ENCODE measurements at places on chromosomes 12 and 14.

- no peak for DNase-seq
Measured at GRCh38 chr14:83908419-83908818, 1621.5 kb upstream of the FLRT2 start.

GRCh38 chr14:99800781-99801180, 7.6 kb downstream of the EML1 start:
- DNase-seq: no peak

GRCh38 chr14:24437020-24437735, 5.4 kb downstream of the SDR39U1 start:
- DNase-seq: no peak

DNA sequence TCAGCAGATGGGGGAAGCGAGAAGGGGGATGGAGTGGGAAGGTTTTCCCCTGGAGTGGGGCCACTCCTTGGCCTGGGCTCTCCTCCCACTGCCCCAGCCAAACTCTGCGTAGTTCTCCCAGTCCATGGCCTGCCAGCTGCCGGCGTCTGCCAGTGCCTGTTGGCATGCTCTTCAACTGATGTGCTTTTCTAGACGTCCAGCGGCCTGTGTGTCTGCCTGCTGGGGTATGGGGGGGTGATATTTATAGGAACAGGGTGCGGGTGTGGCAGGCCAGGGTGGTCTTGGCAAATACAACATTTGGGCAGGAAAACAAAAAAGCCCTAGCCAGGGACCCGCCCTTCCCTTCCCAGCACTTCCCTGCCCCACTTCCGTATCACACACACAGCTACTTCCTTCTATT, 786.3 kb upstream of the NOVA1 start:
- DNase-seq: no peak

- no peak for DNase-seq
Measured at GRCh38 chr12:49798248-49798647, 30.0 kb downstream of the NCKAP5L start.

DNA sequence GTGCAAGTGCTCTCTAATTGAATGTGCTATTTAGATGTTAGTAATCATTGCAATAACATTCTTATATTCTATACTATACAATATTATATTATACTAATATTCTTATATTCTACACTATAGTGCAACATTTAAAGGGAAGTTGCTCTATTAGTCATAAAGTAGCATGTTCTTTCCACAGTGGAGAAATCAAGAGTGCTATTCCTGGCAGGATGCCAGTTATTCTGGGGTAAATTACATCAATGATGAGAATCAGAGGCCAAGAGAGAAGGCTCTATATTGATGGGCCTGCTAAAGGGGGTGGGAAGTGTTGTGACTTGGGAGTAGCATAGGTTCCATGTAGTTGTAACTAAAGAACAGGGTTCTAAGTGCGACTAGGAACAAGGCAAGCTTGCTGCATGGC, 121.5 kb downstream of the SLC15A5 start:
- DNase-seq: no peak

DNA sequence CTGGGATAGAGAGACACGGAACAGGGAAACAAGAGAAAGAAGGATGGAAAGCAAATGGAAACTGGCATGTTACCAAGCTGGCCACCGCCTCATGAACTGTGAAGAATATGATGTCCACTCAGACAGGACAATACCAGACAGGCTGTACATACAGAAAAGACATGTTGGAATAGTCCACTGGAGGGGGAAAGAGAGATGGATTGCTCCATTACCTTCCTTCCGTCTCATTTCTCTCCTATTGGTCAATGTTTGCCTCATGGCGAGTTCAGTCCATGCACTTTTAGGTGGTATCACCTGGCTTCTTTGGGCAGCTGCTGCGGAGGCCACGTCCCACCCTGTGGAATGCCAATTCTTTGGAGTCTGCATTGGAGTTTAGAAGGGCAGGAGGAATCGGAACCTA, 166.4 kb downstream of the AEBP2 start:
- DNase-seq: no peak

- DNase-seq: no peak
Measured at GRCh38 chr14:99120526-99121318, 151.3 kb downstream of the BCL11B start.

GRCh38 chr12:19110221-19110940, 19.2 kb upstream of the PLEKHA5 start:
- no peak for DNase-seq

GRCh38 chr12:27766587-27766986, 13.4 kb upstream of the KLHL42 start:
- DNase-seq: no peak

DNA sequence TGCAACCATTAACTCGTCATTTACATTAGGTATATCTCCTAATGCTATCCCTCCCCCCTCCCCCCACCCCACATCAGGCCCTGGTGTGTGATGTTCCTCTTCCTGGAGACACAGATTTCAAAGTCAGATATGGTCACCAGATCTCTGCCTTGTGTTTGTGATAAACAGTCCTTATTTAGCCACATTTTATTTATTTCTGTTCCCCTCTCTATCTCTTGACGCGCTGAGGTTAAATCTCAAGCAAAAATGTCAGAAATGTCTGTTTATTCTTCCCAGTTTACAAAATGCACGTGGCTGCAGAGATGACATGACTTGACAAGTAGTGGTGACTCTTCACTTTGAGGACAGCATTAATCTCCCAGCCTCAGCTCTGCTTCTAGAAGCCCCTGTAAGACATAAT, 11.5 kb upstream of the RASSF3 start:
- DNase-seq: no peak

DNA sequence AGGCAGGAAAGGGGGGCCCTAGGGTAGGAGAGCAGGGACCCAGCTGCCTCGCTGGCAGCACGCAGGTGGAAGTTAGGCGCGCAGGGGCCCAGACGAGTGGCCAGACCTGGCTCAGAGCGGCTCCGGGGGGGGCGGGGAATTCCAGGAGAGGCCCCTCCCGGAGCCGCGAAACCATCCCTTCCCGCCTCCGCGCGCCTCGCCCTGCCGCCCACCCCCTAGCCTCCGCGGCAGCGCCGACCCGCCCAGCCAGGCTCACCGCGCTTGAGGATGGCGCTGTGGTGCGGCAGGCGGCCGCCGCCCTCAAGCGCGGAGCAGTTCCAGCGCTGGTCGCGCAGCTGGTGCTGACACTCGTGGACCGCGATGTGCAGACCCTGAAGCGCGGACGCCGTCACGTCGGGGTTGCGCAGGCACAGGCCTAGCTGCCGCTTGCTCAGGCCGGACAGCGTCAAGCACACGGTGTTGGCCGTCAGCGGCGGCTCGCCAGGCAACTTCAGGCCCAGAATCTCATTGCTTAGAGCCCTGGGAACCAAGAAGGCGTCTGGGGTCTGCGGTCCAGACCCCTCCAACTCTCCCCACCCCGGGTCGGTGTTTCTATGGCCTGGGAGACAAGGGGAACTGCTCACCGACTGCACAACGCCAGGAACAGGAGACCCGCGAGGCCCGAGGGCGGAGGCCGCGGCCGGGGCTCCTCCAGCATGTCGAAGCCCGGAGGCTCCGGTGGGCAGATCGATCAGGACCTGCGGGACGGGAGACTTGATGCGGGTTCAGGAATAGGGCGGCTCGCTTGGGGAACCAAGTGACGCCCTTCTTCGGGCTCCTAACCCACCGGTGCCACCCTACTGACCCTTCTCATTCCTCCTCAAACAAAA, 1.5 kb downstream of the WNT10B start:
- DNase-seq: no peak

GRCh38 chr14:80762641-80763228, 178.8 kb downstream of the CEP128 start:
- DNase-seq: no peak

All from heart right ventricle (tissue), 16 donors.